ENCODE measurements at places on chromosomes 11 and 22. TPM values are rescaled to one million over a fixed set of nuclear protein-coding genes. Genes with fewer than 3 reads are reported as not detected.

DNA sequence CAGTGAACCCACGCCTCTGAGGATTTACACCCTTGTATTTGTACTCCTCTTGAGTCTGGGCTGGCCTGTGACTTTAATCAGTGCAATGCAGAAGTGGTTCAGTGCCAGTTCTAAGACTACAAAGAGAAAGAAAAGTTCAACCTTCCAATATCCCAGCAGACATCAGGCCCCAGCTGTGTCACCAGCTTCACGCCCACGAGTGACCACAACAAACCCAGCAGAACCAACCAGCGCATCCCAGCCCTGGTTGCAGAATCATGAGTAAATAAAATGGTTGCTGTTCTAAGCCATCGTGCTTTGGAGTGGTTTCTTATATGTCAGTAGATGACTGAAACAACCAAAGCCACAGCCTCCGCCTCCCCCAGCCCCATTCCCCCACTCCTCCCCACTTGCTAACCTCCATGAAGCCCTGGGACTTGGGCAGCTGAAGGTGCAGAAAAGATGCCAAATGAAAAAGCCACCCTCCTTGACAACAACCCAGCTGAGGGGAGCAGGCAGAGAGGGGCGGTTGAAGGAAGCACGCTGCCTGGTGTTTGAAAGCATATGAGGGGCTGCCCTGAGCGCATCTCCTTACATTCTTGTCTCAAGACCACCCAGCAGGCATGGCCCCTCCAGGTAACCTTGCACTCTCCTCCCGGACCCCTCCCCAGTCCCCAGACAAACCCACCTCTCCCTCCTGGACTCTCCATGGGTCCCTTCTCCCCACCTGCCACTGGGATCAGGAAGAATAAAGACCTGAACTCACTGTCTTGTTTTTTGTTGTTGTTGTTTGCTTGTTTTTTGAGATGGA, 20.9 kb downstream of the TSKU start:
- peak; percentile 6 for DNase-seq

GRCh38 chr22:29003552-29003951, 58.1 kb downstream of the C22orf31 start:
- no peak for DNase-seq

REXO2 gene
- total RNA-seq = 53.8 TPM

TREH gene
- total RNA-seq = not detected

GRCh38 chr22:31206896-31207687, 5.0 kb upstream of the LIMK2 start:
- DNase-seq = no peak

YWHAH gene
- total RNA-seq = 106 TPM

DNA sequence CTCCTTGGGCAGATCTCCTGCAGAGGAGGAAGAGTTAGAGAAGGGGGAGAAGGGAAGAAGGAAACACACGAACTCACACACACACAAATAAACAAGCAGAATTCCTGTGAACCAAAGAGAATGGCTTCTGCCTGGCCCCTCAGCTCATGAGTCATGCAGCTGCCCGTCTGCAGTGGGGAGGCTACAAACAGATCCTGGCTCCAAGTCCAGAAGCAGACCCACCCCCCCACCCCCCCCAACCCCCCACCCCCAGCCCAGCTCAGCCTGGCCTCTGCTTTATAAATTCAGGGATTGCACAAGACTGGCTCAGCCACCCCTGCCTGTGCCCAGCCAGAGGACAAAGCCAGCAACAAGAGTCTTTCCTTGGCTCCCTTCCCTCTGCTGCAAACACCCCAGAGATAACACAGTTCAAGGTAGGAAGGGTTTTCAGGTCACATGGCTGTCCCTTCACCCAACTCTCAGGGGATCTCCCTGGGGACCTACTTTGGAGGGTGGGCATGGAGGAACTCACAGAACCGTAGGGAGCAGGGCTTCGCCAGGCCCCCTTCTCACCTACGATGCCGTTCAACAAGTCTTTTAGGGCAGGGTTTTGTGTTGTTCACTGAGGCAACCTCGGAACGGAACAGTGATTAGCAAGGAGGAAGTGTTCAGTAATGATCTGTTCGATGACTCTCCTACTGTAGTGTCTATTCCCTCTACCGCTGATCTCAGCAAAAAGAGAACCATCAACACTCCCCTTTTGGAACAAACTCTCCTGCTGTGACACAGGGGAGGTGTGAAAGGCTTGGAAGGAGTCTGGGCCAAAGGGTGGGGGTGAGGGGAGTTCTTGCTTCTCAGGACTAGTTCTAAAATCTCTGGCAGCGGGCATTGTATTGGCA, 35.5 kb downstream of the RPL27A start:
- peak; percentile 63 for DNase-seq

DNA sequence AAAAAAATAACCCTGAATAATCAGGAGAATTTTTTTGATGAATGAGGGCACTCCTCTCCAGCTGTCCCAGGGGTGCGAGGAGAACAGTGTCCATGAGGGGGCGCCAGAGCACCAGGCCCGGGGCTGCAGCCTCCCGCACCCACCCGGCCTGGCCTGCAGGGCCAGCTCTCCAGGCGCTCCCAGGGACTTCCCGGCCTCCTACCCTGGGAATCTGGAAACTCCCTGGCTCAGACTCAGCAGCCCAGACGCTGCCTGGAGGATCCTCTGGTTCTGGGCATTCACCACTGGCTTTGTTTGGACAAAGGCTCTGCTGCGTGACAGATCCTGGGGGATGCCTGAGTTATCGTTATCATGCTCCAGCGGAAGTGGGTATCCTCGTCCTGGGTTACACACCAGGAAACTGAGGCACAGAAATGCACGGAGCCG, 31.0 kb downstream of the MCM5 start:
- peak; percentile 93 for DNase-seq

GRCh38 chr11:737366-737765, 9.9 kb upstream of the TALDO1 start:
- DNase-seq = no peak

- no peak for DNase-seq
These were observed 129.0 kb downstream of the TEAD1 start for GRCh38 chr11:12803086-12803826.

OR5B21 gene
- not detected for total RNA-seq

GRCh38 chr11:132187386-132187785, 817.0 kb downstream of the NTM start:
- no peak for DNase-seq

GRCh38 chr11:104799251-104799650, 99.0 kb downstream of the CASP12 start:
- DNase-seq = no peak

DNA sequence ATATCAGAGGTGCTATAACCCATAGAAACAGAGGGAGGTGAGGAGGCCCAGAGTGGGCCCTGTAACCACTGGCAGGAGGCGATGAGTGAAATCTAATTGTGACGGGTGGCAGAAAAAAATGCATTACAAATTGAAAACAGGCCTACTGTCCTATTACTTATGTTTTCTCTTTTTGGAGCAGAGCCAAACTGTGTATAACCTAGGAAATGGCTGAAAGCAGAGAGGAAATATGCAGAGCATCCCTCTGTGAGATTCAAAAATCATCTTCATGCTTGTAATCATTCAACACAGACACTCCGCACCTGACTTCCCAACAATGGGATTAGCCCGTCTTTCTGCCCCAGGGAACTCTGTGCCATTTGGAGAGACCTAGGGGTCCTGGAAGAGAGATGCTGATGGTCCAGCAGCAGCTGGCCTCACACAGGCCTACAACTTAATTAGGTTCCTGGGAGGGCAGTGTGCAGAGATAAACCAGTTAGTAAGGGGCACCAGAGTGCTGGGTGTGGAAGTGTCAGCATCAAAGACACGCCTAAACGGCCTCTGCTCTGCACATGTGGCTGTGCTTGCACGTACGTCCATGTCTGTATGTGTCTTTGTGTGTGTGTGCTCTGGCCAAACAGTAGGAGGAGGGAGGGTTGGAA, 41.8 kb downstream of the MAP6 start:
- no peak for DNase-seq

FBLN1 gene
- total RNA-seq = 496 TPM

GRCh38 chr22:24803064-24803542, 2.9 kb upstream of the SGSM1 start:
- no peak for DNase-seq

DNA sequence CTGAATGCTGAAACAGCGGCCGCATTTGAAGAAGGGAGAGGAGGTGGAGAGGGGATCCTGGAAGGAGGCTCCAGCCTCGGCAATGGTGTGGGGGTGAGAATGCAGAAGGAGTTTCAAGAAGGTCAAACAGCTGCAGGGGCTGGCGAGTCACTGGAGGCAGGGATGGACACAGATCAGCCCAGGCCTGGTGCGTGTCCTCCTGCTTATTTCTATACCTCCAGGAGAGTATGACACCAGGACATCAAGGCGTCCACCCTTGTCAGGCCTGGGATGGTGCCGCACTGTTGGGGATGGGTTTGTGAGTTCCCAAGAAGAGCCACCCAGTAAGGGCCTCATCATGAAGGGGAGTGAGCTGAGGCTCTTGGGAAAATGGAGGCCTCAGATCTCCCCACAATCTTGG, 23.1 kb downstream of the IGLL1 start:
- DNase-seq = no peak

GRCh38 chr11:12205330-12205729, 94.9 kb downstream of the MICAL2 start:
- DNase-seq = no peak

CAVIN3 gene
- 85.0 TPM for total RNA-seq

DNA sequence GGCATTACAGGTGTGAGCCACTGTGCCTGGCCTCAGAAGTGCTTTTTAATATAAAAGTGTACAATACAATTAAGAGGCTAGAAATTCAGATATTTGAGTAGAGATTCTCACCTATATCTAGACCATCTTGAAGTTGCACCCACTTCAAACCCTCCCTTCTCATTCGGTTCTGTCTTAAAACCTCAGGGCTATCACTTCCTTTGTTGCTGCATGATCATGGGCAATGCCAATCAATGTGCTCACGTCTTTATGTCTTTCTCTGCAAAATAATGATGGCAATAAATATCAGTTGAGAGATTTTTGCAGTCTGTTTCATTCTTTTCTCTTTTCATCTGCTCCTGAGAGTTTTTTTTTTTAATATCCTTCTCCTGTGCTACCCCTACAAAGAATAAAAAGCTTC, 9.3 kb upstream of the NUP160 start:
- no peak for DNase-seq

TUG1 gene
- total RNA-seq = 130 TPM

DNA sequence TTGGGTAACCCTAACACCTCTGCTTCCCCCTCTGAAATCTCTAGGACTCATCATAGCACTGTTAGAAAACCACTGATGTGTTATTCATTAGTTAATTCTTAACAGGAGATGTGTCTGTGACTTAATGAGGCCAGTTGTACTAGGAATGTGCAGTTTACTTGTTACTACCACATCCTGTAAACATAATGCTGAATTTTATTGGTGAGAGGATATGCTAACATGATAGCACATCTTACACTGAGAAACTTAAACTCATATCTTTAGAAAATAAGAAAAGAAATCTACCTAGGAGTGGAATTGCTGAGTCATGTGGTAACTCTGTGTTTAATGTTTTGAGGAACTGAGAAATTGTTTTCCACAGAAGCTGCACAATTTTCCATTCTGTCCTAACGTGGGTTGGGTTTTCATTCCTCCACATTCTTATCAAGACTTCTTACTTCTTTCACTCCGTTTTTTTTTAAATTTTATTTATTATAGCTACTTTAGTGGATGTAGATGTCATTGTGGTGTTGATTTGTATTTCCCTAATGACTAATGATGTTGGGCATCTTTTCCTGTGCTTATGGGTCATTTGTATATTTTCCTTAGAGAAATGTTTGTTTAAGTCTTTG, 33.7 kb downstream of the RNF121 start:
- no peak for DNase-seq

DNA sequence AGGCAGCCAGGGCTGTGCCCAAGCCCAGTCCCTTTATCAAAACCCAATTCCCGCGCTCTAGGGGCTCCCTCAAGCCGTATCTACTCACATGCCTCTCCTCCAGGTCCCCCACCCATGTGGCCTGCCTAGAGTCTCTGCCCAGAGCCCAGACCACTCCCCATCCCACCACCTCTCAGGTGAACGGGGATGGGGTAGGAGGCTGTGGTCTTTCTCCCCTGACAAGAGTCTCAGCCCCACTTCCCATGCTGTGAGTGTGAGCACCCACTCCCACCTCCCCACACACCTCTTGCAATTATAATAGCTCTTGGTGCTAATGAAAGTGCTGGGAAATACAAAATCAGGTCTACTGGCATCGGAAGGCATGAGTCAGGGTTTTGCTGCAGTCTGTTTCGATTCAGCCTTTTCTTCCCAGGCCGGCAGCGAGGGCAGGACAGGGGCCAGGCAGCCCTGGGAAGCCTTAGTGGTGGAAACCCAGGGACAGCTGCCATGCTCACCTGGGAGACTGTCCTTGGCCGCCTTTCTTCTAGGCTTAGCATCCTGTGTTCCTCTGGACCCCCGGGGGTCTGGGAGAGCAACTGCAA, 16.7 kb upstream of the TMPRSS4 start:
- DNase-seq = peak; percentile 3

CD6 gene
- not detected for total RNA-seq

DNA sequence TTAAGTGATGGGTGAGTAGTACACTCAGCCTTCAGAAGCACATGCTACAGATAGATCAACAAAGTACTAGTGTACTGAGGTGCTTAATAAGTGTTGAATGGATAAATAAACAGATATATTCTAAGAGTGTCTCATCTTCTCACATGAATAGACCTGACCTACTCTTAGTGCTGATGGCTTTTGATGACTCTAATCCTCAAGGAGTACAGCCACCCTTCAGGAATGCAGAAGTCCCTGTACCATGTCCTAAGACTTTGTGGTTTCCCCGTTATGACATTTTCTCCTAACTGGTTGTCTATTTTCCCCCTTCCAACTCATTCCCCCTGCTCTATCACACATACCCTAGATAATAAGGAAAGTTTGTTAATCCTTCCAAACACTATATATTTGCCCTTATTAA, 61.6 kb downstream of the C11orf65 start:
- no peak for DNase-seq

DNA sequence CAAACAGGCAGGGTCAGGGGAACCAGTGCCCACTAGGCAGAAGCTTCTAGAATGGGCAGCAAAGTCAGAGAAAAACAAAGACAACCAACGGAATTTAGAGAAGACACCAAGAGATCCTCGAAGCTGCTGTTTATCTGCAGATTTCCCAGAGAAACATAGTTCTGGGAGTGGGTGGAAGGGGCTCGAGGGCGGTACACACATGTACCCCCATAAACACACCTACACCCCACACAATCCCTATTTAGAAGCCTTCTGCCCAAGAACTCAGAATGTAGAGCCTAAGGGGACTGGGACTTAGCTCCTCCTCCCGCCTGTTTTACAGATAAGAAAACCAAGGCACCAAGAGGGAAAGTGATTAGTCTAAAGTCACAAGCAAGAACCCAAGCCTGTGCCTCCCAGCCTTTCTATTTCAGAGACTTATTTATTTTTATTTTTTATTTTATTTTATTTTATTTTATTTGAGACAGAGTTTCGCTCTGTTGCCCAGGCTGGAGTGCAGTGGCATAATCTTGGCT, 6.4 kb downstream of the NPTXR start:
- no peak for DNase-seq

Measured in uterus (tissue), 4 donors.